ENCODE measurements at places on chromosomes 1 and 21. TPM values are rescaled to one million over a fixed set of nuclear protein-coding genes. Genes with fewer than 3 reads are reported as not detected.
A peak's percentile ranks its signal among the peaks of the same experiment; 100 is the strongest.

CYP2J2 gene
- polyA plus RNA-seq: 2.5 TPM

PARK7 gene
- polyA plus RNA-seq: 299 TPM

GRCh38 chr1:180123463-180123936, 31.2 kb upstream of the QSOX1 start:
- no peak for DNase-seq

DNA sequence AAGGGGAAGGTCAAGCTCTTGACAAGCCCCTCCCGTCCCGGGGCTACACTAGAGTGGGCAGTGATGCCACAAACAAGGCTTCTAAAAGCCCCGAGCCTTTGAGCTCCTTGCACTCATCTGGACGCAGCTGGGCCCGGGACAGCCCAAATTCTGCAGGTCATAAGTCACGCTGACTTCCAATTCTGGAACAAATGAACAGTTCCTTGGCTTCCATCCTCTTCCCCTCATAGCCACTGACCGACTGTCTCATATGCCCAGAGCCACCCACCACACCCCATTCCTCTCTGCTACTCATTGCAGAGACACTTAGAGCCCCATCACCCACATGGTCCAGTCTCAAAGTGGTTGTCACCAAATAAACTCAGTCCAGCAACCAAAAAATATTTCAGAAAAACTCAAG, 32.8 kb upstream of the PRELP start:
- DNase-seq: no peak

GRCh38 chr1:57067863-57068262, 102.0 kb upstream of the C8B start:
- peak; percentile 31 for DNase-seq

S100B gene
- 2.0 TPM for polyA plus RNA-seq

GRCh38 chr1:27314169-27314568, 7.8 kb upstream of the TMEM222 start:
- DNase-seq: no peak

DNA sequence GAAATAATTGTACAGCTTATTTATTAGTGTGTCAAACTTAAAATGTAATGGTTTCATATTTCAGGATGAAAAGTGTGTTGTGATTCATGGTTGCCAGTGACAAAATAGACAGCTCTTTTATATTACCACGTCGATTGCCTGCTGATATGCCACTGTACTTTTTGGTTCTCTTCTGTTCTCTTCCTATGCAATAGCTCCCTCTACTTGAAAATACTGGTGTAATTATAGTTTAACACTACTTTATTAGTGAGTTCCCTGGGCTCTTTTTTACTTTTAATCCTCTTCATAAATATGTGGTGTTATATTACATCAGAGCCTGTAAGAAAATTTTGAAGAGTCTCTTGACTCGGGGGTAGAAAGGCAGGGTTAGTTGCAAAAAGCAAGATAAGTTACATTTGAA, 111.3 kb downstream of the PATJ start:
- peak; percentile 12 for DNase-seq

DNA sequence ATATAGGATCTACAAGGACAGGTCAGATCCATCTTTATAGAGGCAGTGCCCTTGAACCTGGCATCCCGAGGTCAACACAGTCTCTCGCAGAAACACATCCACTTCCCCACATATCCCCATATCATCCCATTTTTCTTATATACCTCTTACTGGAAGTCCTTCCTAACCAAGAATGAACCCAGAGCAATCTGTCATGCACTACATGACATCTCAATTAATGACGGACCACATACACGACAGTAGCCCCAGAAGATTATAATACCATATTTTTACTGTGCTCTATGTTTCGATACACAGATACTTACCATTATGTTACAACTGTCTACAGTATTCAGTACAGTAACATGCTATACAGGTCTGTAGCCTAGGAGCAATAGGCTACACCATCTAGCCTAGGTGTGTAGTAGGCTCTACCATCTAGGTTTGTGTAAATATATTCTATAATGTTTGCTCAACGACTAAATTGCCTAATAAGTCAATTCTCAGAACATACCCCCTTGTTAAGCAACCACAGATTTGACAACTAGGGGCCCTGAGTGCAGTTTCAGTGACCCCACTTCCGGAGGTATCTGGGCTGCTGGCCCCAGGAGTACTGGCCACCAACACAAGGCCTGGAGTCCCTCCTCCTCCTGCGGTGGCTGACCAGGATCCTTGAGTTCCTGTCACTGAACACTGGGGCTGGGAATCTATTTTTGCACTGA, 28.1 kb downstream of the PTPN14 start:
- no peak for DNase-seq

GRCh38 chr1:159999204-159999603, 32.6 kb downstream of the PIGM start:
- no peak for DNase-seq

DNA sequence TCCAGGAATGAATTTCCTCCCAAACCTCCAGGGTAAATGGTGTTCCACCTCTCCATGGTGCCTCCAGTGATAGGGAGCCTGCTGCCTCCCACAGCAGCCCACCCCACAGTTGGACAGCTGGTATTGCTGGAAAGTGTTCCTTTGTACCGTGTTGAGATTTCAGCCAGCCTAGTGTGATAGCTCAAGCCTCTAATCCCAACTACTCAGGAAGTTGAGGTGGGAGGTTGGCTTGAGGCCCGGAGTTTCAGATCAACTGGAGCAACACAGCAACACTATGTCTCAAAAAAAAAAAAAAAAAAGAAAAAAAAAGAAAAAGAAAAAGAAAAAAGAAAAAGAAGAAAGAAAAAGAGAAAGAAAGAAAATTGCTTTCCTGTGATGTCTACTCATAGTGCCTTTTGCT, 96.1 kb downstream of the CHD1L start:
- no peak for DNase-seq

DNA sequence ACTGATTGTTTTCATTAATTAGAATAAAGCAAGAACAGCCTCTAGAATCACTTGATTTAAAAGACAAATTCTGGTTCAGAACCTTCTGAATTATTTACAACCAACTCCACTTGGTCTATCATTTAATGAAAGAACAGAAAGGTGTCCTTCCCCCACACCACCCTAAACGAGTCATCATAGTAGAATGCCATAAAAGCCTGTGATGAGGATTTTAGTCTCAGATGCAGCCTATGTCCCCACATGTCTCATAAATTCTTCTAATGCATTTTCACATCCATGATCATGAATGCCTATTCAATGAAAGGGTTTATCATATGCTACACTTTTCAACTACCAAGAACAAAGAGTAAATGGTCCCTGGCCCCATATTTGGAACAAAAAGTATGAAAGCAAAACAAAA, 508.1 kb downstream of the DPYD start:
- DNase-seq: no peak

DNA sequence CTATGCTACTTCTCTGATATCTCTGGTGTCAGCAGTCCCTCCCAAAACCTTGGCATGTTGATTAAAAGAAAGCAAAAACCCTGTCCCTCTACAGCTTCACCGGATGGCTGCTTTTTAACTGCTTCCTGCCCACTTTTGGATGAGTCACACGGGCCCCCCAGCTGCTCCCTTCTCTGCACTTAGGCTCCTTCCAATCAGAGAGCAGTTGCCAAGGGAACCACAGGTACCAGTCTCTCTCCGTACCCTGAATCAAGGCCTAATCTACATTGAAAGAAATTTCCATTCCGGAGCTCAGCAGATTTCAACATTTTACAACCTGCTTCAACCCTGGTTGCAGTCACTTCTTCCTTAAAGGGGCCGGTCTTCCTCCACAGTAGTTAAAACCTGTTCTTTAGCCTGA, 70.6 kb upstream of the GJB5 start:
- DNase-seq: no peak

DNA sequence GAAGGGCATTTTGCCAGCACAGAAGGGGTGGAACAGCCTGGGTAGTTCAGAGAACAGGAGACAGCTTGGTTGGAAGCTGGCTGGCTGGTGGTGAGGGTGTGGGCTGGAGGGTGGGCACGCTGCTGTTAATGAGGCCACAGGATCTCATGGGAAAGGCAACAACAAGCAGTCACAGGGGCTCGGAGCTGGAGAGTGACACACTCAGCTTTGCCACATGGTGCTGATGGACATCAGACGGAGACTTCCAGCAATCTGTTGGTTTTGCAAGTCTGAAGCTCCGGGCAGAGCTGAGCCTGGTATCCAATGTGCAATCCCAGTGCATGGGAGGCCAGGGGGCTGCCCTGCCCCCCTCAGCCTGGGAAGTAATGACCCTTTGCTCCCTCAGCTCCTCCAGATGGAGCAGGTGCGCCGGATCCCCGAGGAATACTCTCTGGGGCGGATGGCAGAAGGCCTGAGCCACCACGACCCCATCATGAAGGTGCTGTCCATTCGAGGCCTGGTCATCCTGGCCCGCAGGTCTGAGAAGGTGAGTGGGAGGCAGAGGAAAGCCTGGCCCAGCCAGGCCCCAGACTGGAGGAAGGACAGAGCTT, 15.6 kb upstream of the TTC4 start:
- no peak for DNase-seq

TP53BP2 gene
- polyA plus RNA-seq: 53.5 TPM

GRCh38 chr1:242836423-242836822, 311.9 kb upstream of the PLD5 start:
- no peak for DNase-seq

RUNX3 gene
- polyA plus RNA-seq: 1.6 TPM

GPR89B gene
- 26.5 TPM for polyA plus RNA-seq

TLCD4 gene
- polyA plus RNA-seq: 12.4 TPM

PLCH2 gene
- 4.4 TPM for polyA plus RNA-seq

DNA sequence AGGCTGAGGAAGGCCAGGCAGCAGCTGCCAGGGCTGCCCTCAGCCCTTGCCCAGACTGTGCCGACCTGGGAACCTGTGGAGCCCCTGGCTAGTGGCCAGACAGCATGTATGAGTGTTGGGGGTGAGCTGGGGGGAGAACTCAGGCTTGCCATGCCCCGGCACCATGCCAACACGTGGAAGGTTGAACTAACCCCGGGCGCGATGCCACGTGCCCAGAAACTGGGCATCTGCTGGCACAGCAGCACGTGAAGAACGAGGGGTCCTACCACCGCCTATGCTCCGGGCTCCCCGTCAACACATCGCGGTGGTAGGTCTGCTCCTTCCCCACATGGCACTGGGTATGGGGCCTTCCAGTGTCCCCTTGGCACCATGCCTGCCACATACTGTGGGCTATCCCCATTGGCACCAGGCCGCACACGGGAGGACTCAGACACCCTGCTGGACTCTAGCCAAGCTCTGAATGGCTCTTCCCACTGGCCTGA, 68.7 kb downstream of the CASZ1 start:
- no peak for DNase-seq

DNA sequence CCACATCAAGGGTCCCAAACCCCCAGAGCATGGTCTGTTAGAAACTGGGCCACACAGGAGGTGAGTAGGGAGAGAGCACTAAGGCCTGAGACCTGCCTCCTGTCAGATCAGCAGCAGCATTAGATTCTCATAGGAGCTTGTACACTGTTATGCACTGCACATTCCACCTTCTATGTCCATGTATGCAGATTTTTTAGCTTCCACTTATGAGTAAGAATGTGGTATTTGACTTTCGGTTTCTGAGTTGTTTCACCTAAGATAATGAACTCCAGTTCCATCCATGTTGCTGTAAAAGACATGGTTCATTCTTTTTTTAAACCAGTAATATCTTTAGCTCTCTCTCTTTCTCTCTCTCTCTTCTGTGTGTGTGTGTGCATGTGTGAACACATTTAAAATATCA, 663 bp upstream of the GBP6 start:
- DNase-seq: no peak

TMEM79 gene
- polyA plus RNA-seq: 8.2 TPM

DNA sequence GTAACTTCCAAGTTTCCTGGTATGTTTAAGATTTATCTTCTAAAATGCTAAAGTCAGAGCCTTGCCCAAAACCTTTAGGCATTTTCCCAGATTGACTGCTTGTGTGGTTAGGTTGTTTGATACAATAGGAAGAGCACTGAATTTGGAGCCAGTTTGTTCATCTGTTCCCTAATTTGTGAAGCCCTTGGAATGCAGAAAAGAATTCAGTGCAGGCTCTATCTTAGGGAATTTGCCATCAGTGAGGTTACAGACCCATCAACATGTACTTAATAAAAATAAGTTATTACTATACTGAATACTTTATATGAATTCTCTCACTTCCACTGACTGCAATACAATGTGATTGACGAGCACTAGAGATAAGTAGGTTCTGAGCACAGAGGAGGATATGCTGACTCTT, 120.2 kb downstream of the PIK3R3 start:
- DNase-seq: no peak

DNA sequence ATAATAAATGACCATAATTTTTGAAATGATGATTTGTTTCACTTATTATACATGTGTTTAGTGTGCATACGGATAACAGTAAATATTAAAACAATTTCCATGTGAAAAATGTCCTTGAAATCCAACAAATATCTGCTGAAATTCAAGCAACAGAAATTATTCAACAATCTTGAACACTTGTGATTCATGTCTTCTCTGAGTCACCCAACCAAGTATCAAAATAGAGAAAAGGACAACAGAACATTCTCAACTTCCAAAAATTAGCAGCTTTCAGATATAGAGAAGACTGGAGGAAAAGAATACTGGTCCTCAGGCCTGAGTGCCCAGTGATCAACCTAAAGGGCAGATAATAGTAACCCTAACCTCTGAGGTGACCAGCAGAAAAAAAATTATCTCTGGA, 90.8 kb downstream of the VAV3 start:
- DNase-seq: no peak

GRCh38 chr1:244368279-244368678, 83.4 kb downstream of the ADSS2 start:
- DNase-seq: no peak

GRCh38 chr1:70483342-70483741, 72.3 kb downstream of the CTH start:
- DNase-seq: no peak

DNA sequence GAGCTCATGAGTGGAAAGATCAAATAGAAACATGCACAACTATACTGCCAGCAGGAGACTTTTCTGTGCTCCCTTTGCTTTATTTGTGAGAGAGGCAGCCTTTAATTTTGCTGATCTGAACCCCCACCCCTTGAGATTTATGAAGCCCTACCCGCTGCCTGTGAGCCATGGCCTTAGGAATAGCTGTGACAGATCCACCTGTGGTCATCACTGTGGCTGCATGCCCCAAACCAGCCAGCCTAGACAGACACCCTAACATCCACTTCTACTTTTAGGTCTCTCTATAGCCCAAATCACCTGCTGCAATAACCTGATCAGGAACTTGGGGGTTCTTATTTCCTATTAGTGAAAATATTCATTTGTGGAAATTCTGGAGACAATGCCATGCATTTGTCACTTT, 196.2 kb downstream of the C1orf94 start:
- no peak for DNase-seq
